Stimulated activated CD8-positive, alpha-beta memory T cell treated with anti-CD3 and anti-CD28 coated beads, Interleukin-4, amount 100 ng/mL, for 4 hours (primary cell): ENCODE measurements at places on chromosomes 13 and 19.

- no peak for DNase-seq
Observed at GRCh38 chr13:76425935-76426334, 460.3 kb downstream of the KCTD12 start.

DNA sequence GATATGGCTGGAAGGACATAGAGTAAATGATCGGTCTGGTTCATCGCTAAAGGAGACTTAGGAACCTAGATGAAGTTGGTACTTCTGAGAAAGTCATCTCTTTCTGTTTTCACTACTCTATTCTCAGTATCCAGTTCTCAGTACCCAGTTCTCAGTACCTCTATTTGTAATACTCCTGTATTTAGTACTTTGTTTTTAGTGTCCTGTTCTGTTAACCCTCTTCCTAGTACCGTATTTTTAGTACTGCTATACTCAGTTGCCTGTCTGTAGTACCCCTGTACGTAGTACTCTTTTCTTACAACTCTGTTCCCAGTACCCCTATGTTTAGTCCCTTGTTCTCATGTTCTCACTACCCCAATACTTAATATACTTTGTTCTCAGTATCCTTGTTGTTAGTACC lies 1.2 kb downstream of the RFXAP start:
- DNase-seq = no peak

- DNase-seq = no peak
Observed at GRCh38 chr19:4345342-4346019, 2.1 kb downstream of the MPND start.

- no peak for DNase-seq
Observed at GRCh38 chr13:60398379-60398891, 1.4 kb downstream of the TDRD3 start.

DNA sequence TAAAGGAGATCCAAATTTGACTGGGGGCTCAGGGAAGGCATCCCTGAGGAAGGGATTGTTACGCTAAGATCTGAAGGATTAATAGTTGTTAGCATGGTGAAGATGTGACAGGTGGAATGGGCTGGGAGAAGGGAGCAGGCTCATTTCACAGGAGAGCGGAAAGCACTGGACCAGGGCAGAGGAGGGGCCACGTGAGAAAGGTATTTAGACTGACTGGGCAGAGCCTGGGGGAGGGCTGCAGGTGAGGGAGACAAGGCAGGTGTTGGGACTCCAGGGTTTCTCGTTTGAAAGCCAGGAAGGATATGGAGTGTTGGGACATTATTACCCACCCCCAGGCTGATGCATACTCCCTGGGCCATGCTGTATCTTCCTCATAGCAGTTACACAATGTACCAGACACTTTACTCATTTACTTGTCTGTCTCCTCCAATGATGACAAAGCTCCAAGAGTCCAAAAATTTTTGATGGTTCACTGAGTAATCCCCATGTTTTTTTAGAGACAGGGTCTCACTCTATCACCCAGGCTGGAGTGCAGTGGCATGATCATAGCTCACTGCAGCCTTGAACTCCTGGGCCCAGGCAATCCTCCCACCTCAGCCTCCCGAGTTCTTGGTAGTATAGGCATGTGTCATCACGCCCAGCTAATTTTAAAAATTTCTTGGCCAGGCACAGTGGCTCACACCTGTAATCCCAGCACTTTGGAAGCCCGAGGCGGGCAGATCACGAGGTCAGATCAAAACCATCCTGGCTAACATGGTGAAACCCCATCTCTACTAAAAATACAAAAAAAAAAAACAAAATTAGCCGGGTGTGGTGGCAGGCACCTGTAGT lies 2.3 kb downstream of the TRAPPC6A start:
- no peak for DNase-seq

DNA sequence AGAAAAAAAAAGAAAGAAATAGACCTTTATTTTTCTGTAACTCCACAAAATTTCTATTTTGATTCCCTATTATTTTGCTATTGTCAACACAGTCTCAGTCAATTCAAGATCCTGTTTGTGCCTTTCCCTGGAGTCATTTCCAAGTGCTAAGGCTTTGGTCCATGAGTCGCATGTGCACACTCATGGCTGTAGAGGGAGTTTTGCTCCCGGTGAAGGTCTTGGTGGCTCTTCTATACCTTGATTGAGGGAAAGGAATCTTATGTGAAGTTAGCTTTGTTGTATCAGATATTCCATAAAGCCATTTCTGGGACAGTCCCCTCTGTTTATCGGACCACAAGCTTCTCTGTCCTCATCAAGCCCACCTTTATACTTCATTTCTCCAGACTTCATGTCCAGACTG lies 58.7 kb upstream of the ALOX5AP start:
- DNase-seq = no peak

DNA sequence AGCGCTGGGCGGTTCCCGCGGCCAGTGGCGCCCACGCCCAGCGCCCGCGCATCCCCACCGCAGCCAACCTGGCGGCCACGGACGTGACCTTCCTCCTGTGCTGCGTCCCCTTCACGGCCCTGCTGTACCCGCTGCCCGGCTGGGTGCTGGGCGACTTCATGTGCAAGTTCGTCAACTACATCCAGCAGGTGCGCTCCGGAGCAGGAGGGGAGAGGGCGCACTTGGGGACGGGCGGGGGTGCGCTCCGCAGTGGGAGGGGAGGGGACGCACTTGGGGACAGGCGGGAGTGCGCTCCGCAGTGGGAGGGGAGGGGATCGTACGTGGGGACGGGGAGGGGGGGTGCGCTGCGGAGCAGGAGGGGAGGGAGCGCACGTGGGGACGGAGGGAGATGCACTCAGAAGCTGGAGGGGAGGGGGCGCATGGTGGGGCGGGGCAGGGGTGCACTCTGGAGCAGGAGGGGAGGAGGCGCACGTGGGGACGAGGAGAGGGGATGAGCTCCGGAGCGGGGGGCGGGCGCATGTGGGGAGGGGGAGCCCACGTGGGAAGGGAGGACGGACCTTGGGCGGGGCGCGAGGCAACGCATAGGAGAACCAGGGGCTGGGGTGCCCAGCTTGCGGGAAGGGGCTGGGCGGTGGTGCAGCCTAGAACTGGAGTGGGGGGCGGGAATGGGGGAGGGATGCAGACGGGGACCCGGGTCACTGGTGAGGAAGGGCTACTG lies 1.5 kb downstream of the KISS1R start:
- DNase-seq = no peak

GRCh38 chr13:32791545-32792172 lies 205.4 kb downstream of the PDS5B start:
- no peak for DNase-seq

DNA sequence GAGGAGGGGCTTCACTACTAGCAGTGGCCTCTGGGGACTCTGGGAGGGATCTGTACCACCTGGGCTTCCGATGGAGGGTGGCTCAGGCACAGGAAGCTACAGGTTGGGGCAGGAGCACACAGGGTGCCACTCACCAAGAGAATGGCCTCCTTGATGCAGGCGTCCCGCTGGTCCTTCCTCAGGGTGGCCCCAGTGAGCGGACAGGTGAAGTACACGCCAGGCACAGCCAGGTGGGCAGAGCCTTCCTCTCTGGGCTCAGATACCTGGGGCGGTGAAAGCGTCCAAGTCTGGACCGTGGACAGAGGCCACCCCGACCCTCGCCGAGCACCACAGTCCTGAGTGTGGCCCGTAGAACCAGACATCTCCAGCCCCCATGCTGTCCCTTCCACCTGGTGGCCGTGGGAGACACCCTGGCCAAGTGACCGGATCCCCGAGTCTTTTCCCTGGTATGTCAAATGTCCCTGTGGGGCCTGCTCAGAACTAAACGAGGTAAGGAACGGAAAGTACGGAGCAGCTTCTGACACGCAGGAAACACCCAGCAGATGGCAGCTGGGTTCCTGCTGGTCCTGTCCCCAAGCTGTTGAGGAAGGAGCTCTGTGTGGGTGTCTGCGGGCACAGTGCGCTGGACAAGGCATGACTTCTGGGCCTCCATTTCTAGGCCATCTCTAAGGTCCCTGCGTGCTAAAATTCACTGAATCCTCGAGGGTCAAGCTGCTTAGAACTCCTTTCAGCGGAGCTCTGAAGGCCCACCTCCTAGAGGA lies 5.2 kb downstream of the UBXN6 start:
- no peak for DNase-seq
